ENCODE measurements at places on chromosomes 1 and 21. TPM values are rescaled to one million over a fixed set of nuclear protein-coding genes. Genes with fewer than 3 reads are reported as not detected.

Gene MAN1C1
- 1.4 TPM for polyA plus RNA-seq

Gene ARHGAP29
- 0.22 TPM for polyA plus RNA-seq

DNA sequence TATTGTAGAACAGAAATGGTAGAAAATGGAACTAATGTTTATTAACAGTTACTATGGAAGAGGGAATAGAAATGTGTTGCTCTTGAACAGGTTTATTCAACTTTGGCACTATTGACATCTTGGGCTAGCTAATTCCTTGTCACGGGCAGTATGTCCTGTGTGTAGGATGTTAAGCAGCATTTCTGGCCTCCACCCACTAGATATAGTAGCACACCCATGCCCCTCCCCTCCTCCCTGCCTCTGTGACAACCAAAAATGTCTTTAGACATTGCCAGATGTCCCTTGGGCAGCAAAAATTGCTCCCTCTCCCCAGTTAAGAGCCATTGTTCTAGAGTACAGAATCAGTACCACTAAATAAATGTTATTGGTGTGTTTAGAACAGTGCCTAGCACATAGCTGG, 91.4 kb upstream of the TPTE start:
- DNase-seq: no peak

GRCh38 chr1:16293538-16293937, 56.6 kb upstream of the CPLANE2 start:
- DNase-seq: no peak

DNA sequence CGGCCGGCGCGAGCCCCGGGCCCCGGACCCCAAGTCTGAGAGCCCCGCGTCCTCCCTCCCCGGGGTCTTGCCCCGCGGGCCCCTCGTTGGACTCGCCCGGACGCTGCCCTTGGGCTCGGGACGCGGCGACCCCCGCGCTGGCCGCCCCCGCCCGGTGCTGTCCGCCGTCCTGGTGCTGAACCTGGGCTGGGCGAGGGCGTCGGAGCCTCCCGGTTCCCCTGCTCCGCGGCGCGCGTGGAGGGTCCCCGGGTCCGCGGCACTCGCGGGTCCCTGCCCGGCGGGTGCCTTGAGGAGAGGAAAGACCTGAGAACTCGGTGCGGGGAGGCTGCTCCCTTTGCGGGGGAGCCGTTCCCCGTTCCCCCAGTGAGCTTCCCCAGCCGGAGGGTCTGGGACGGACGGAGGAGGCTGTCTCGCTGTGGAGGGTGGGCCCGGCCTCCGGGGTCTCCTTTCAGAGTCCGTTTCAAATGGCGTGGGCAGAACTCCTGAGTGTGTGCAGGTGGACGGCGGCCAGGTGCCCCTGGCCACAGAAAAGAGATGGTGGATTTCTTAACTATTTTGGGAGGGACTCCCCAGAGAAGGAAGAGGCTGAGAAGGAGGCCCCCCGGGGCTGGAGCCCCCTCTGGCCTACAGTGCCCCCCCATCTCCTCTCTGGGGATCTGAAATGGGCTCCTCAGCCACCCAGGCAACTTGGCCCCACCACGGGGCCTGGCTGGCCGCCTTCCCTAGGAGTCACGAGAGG, 595 bp downstream of the GABRD start:
- DNase-seq: peak; percentile 53

- no peak for DNase-seq
Observed at GRCh38 chr1:183838221-183838620, 33.3 kb downstream of the RGL1 start.

DNA sequence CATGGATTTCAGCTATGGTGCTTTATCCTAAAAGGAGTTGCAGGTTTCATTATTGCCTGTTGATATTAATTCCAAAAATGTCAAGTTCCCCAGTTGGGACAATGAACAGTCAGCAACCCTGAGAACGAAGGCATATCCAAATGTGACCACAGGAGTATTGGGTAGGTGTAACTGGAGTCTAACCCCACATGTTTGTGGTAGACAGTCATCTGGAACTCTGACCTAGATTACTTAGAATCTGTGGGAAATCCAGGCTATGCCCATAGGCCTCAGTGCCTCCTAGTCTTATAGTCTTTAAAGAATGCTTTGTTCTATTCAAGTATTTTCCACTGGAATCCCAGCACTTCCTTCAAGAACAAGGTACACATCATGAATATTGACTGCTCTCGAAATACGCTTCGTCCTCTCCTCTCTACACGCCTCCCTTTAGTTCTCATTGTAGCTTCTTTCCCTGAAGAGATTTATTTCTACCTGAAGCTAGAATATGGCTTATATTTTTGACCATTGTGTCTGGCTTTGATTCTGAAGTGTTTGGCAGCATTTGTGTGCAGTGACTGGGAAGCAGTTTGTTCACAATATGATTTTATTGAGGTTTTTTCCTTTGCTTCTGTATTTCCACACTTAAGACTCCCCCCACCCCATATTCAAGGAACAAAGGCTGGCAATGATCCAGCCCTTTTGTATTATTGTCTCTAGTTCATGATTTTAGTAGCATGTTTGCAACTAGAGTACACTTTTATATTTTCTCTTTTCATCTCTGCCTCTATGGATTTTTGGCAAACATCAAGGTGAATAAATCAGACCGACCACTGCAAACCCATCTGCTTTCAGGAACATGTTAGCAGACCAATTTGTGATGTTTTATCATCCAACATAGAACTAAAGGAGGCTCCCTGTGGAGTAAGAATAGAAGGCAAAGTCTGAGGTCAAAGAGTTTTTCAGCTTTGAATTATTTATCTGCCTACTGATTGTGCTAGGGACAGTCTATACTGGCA, 178.6 kb downstream of the GPR52 start:
- DNase-seq: no peak

Gene CA6
- polyA plus RNA-seq: not detected

- no peak for DNase-seq
Observed at GRCh38 chr21:31844206-31844605, 28.6 kb upstream of the HUNK start.

DNA sequence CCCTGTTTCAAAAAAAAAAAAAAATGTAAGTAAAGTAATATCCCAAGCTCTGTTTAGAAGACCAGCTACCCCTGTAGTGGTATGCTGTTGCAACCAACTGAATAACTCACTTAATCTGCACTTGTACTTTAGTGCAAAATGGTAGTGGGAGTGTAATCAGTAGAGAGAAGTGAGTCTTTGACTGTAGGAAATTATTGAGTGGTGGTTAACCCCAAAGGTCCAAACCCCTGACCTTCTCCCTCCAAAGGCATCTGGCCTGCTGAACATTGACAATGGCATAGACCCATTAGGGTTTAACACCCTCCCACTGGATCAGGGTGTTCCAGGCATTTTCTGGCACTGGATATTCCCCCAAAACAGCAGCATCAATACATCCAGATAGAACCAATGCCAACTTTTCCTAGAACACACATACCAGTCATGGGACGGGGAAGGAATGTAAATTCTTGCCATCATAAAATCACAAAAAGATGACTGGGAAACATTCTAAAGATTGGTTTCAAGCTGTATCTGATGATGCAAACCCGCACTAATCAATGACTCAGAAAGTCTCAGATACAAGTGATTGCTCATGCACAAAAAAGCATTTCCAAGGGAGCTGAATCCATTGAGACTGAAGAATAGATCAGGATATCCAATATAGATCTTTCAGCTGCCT, 110.3 kb downstream of the MRPL39 start:
- DNase-seq: no peak

GRCh38 chr1:14977338-14977931, 176.1 kb upstream of the TMEM51 start:
- no peak for DNase-seq

GRCh38 chr1:159248311-159248710, 43.6 kb downstream of the ACKR1 start:
- DNase-seq: no peak

- DNase-seq: no peak
Observed at GRCh38 chr1:7385471-7386225, 385.4 kb upstream of the VAMP3 start.

GRCh38 chr1:86435327-86435726, 11.4 kb downstream of the CLCA2 start:
- no peak for DNase-seq

Gene TCHHL1
- polyA plus RNA-seq: not detected

- DNase-seq: peak; percentile 62
Observed at GRCh38 chr1:178725466-178726086, 532 bp downstream of the RALGPS2 start.

Gene AIRE
- polyA plus RNA-seq: 0.06 TPM

GRCh38 chr1:65769636-65770035, 23.1 kb upstream of the PDE4B start:
- DNase-seq: no peak

GRCh38 chr21:34271189-34271851, 92.5 kb upstream of the KCNE2 start:
- no peak for DNase-seq

- peak; percentile 9 for DNase-seq
Observed at GRCh38 chr1:247324923-247325322, 6.7 kb downstream of the ZNF496 start.

DNA sequence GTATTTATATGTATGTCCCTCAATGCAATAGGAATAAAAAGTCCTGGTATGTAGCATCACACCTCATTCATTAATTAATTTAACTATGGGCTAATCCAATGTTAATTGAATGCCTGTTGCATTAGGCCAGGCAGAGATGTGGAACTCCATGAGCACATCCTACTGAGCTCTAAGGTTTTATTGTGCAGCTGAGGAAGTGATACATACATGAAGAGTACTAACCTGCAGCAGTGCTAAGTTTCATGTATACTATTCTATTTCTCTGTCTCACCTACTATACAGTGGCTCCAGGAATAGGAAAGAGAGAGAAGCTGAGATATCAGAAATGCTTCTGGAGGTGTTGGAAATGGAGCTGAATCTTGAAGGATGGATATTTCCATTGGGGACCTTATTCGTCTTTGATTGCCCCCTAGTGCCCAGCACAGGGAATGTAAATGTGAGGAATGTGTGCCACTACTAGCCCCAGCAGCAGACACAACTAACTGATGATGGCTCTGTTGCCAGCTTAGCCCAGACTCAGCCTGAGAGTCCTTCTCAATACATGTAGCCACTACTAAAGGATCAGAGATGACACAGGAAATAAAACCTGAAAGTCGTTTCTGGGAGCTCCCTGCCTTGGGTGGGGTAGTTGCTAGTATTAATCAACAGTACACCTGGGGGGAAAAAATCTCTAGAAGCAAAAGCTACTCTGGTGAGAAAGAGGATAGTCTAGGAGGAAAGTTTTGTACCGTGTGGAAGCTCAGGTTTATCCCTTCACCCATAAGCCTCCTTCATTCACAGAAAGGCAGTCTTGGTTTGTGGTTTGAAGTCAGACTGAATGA, 173.3 kb upstream of the FOXD3 start:
- peak; percentile 65 for DNase-seq

DNA sequence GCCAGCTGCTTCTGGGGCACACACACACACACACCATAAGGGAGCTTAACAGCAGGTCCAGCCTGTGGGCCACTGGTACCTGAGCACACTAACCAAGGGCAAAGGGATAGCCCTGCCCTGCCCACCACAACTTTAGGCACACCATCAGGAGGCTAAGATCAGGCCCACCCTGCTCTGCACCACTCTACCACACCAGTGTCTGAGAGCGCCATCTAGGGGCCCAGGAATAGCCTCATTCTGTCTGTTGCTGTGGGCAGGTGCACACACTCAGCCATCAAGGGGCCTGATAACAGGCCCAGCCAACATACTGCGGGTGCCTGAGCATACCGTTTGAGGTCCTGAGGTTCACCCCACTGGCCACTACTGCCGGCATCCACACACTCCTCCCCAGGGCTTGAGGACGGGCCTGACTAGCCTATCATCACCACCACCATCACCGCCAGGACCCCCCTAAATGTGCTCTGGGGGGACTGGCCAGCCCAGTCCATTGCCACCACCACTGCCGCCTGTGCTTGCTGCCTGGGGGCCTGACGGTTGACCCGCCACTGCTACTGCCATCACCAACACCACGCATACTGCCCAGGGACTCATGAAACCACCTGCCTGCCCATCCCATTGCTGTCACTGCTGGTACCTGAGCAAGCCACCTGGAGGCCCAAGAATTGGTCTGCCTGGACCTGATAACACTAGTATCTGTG, 31.3 kb downstream of the NSL1 start:
- no peak for DNase-seq

Gene SHISA4
- 3.1 TPM for polyA plus RNA-seq
